Amniotic stem cell (primary cell): ENCODE measurements at places on chromosomes 16 and 17.
A peak's percentile ranks its signal among the peaks of the same experiment; 100 is the strongest.

DNA sequence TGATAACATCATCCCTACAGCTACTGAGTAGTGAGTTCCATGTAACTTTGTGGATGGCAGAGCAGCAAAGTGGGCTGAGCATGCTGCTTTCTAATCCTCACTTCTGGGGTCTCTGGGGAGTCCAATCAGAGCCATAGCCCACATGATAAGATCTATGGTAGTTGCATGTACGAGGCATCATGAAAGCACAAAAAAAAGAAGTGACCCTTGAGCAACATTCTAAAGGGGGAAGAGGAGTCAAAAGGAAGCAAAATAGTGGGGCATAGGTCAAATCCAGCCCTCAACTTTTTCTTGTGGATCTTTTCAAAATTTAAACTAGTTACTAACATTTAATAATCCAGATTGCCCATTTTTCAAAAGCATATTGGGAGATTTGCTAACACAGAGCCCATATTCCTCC lies 208.5 kb upstream of the TOX3 start:
- DNase-seq, result no peak

- DNase-seq, result no peak
These were observed 741.1 kb downstream of the CDH11 start for GRCh38 chr16:64380751-64381150.

DNA sequence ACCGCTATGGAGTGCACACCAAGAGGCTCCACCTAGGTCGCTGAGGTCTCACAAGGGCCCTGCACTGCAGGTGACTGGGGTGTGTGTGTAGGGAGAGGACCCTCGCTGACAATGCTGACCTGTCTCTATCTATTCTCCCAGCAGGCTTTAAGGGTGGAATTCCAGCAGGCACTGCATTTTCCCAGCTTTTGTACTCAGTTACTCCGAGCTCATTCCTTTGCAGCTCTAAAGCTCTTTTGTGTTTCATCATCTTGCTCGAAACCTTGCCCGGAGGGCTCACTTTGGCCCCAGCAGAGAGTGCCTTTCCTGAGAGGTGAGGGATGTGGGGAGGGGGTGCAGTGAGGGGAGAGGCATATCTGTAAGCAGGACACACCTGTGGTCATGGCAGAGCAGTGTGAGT lies 39.3 kb downstream of the SMPD3 start:
- DNase-seq, result no peak

DNA sequence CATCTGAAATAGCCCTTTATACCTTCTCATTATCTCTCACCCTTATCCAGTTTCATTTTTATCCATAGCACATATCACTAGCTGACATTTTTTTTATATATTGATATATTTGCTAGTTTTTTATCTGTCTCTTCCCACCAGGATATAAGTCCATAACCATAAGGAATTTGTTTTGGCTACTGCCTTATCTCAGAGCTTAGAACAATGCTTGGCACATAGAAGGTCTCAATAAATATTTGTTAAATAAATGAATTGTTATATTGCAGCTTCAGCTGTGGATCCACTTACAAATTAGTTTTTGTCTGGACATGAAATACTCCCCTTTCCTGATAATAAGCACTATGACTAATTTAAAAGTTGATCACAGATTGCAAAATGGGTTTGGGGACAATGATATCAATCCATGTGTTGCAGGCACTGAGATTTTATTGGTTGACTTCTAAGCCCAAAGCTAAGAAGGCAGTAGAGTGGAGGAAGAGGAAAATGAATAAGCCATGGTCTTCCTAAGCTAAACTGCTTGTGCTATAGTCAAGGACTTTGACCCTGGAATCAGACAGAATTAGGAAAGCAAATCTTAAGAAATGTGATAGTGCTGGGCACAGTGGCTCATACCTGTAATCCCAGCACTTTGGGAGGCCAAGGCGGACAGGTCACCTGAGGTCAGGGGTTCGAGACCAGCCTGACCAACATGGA lies 31.9 kb upstream of the YPEL2 start:
- DNase-seq, result no peak

GRCh38 chr17:67164302-67164701 lies 80.7 kb downstream of the HELZ start:
- DNase-seq, result no peak

- no peak for DNase-seq
These were observed 17.1 kb downstream of the TRAF4 start for GRCh38 chr17:28760601-28761562.

DNA sequence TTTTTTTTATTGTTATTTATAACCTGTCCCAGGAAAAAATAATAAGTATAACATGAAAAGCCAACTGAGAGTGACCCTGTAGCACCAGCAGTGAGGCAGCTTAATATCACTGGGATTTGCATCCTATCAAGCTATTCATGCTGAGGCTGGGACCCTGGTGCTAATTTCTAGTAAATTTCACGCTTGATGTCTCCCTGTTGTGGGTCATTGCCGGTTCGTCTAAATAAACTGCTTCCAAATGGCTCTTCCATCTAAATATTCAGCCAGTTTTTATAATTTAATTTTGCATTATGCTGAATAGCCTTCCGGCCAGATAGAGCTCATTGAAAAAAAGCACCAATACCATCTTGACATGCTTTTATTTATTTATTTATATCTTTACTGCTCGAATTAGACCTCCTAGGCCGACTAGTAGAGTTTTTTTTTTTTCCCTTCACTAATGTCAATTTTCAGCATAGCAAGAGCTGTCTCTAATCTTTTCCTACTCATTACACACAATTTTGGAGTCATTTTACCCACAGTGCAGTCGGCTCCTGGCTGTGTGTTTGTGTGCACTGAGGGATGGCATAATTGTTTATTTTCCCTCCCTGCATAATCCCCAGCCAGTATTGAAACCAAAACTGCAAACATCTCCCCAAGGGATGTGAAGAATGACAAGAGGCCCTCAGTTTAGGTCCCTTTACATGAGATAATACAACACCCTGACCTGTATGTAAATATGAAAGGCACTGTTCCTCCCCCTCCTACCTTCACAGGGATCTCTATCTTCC lies 168.8 kb downstream of the AATF start:
- DNase-seq, result no peak

GRCh38 chr16:85979605-85980004 lies 80.6 kb downstream of the IRF8 start:
- DNase-seq, result no peak

DNA sequence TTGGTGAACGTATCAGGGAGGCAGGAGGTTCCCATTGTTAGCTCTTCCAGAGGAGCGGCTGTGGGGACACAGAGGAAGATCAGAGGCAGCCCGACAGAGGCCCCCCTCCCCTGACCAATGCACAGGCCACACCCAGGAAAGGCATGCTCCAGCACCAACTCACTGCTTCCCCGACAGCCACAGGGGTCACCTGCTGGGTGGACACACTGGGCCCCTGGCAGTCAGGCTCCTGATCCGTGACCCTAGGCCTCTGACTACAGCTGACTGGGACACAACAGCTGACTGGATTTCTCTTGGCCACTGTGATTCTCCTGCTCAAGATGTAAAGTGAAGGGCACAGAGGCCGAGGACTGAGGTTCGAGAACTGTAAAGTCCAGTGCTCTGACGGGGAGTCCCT lies 63.5 kb downstream of the IL21R start:
- DNase-seq, result no peak

GRCh38 chr16:54201200-54201599 lies 85.4 kb downstream of the IRX3 start:
- DNase-seq, result no peak

- DNase-seq, result no peak
These were observed 120.2 kb upstream of the XYLT1 start for GRCh38 chr16:17590711-17591654.

- no peak for DNase-seq
These were observed 416 bp upstream of the ANKS4B start for GRCh38 chr16:21233045-21233520.

GRCh38 chr17:61567045-61567802 lies 23.8 kb downstream of the NACA2 start:
- DNase-seq, result no peak

GRCh38 chr16:13134836-13135235 lies 233.4 kb downstream of the SHISA9 start:
- no peak for DNase-seq

GRCh38 chr17:68134046-68134637 lies 98.6 kb downstream of the KPNA2 start:
- DNase-seq, result no peak

DNA sequence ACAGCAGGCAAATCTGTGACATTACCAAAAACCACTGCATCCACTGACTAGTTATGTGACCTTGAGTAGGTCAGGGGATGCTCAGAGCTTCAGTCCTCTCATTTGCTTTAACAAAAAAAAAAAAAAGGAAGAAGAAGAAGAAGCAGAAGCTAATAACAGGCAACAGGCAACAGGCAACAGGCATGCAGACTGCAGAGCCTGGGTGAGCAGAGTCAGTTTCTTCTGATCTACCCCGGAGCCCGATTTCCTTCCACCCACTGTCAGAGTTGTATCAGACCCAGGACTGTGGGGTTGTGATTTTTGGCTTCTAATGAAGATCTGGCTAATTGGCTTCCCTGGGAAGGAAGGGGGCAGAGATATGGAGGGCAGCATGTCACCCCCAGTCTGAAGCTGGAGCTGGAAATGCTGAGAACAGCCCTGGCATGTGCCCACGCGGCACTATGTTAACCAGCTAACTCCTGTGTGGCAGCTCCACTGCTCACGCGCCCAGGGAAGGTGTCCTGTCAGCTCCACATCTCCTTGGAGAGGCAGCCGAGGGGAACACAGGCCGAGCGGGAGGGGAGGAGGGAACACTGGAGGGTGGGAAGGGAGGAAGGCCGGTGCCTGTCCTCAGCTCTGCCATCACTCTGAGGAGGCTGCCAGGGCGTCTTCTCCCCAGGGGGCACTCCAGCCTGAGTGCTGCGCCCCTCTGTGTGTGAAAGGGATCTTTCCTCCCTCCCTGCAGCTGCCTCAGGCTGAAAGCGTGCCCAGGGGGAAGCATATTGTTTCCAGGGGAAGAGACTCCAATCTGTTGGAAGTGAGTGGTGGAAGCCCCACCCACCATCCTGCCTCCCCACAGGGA lies 17.6 kb downstream of the SRCIN1 start:
- DNase-seq, result no peak

DNA sequence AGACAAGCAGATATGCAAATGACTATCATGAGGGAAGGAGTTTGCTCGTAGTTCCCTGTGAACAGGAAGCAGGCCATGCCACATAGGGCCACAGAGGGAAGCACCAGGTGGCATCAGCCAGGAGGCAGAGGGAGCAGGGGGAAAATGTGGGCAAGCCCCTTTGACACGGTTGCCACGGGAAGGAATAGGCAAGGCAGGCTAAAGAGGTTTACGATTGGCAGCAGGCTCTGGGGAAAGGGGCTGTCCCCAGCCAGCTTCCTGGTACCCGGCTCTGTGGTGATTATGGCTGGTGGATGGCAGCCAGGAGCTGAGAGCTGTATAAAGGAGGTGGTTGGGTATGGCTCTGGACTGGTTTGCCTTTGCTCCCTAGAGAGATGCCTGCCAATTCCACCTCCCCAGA lies 848 bp downstream of the CES3 start:
- DNase-seq, result no peak

DNA sequence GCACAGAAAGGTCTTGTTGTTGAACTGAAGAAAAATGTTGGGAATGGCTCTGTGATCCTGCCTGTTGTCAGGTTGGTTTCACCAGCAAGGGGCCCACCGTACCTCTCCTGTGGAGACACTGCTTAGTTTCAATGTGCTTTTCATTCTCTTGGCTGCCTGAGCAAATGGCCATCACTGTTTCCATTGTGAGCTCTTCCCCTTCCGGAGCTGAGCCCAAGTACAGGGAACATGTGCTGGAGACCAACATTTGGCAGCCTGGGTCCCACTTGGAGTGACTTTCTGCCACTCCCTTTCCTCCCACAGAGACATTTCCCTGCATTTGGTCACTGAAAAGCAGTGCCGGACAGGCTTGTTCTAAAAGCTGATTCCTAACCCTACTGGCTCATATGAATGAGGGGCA lies 23.1 kb downstream of the GABARAPL2 start:
- DNase-seq, result no peak

- DNase-seq, result no peak
These were observed 45.1 kb downstream of the FZD2 start for GRCh38 chr17:44602390-44602789.

- DNase-seq, result no peak
These were observed 670 bp upstream of the CTF1 start for GRCh38 chr16:30895627-30896260.

DNA sequence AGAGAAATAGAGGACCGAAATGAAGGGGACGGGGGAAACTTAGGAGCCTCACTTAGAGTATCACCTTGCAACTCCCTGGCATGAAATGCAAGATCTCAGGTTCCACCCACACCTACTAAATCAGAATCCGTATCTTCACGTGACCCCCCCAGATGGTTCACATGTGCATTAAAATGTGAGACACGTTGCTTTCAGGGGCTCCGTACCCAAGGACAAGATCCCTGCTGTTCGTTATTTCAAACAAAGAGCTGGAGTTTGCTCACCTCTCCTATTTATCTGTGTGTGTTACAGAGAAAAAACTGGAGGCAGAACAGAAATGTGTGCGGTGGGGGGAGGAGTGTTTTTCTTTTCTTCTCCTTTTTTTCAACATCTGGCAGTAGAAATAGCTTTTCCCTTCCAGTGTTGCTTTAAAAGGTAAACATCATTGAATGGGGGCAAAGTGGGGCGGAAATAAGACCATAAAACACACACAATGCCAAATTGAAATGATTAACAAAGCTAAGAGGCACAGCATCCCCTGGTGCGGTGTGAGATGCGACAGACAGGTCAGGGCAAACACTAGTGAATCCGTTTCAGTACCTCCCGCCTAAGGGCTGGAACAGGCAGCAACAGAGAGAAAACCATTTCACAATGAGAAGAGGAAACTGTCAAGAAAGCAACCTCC lies 145.4 kb downstream of the SOX9 start:
- no peak for DNase-seq

GRCh38 chr17:46167826-46168569 lies 25.2 kb downstream of the KANSL1 start:
- DNase-seq, result peak; percentile 74

GRCh38 chr16:19808061-19808641 lies 76.5 kb downstream of the GPRC5B start:
- DNase-seq, result no peak

DNA sequence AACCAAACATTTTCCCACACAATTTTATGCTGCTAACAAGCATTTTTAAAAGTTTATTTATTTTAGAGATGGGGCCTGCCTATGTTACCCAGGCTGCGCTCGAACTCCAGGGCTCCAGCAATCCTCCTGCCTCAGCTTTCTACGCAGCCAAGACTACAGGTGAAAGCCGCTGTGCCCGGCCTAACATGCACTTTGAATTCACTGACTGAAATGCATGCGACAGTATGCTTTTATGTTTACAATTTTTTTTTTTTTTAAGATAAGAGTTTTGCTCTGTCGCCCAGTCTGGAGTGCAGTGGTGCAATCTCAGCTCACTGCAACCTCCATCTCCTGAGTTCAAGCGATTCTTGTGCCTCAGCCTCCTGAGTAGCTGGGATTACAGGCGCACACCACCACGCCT lies 47.8 kb downstream of the MAP1LC3B start:
- DNase-seq, result no peak
